GM13977 (cell line): ENCODE measurements at places on chromosomes 4 and X.

GRCh38 chr4:121070274-121070673 lies 2.1 kb downstream of the NDNF start:
- DNase-seq = no peak

DNA sequence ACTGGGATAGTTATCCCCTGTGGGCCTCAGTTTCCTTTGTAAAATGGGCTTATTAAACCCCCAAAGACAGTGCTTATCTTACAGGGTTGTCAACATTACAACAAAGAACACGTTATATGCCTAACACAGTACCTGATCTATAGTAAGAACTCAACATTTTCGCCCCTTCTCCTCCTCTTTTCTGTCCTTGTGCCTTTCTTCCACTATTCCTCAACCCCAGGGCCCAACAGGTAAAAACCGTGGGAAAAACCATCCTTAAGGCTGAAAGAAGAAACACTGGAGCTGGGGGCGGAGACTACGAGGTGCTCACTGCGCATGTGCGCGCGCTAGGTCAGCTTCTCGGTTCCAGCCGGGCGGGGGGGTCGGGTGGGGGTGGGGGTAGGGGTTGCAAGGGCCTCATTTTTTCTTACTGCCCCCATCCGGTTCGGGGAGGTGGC lies 426 bp upstream of the XIAP start:
- no peak for DNase-seq

DNA sequence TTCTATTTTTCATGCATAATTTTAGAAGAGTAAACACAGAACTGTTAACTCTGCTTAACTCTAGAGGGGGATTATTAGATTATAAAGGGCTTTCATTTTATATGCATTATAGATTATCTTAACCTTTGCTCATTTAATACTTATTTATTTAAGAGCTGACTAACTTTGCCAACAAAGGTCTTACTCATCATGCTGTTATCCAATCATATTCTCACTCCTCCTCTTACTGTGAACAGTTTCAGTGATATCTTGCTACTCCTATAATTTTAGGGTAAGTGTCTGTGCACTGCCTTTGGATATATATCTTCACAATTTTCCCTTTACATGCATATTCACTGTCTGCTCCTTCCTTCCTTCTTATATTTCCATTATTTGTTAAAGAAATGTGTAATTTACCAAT lies 1814.9 kb downstream of the STIM2 start:
- no peak for DNase-seq

GRCh38 chr4:20126906-20127305 lies 124.8 kb upstream of the SLIT2 start:
- DNase-seq = no peak

DNA sequence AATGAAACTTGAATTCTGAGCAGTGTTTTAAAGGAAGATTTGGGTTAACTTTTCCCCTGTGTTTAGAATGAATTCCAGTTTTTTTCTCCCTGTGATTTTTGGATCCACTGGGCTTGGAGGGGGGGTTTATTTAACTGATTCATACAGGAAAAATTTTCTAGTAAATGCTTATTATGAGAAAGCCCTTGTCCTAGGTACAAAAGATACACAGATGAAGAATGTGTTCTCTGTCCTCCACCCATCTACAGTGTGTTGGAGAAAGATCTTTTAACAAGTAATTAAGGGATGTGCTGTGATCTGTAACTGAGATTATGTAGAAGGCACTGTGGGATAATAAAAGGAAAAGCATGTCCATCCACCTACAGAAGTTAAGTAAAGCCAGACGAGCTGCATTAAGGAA lies 103.9 kb downstream of the STIM2 start:
- no peak for DNase-seq

DNA sequence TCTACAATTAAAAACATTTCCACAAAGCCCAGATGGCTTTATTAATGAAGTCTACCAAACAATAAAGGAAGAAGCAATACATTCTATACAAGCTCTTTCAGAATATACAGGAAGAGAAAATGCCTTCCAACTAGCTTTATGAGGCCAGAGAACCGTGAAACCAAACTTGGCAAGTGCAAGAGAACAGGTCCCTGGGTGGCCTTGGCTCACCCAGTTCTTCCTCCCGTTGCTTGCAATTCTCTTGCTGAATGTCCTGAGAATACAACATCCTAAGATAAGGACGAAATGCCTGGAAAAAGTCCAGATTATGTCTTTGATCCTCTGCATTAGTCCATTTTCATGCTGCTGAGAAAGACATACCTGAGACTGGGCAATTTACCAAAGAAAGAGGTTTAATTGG lies 204.9 kb downstream of the MAD2L1 start:
- DNase-seq = no peak

DNA sequence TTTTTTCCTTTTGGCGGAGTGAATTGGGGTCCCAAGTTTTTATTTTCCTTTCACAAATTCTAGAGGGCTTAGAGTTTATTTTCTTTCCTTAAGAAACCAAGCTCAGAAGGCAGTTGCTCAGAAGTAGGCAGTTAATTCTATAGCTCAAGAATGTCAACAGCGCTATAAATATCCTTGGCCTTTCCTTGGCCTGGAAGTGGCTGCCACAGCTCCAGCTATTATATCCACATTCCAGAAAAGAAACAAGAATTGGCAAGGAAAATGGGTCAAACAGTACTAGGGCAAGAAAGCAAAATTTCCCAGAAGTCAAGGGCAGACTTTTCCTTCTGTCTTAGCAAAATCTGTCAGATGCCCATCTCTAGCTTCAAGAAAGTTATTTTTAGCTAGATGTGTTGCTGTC lies 31.0 kb downstream of the SLC10A6 start:
- no peak for DNase-seq

- no peak for DNase-seq
Observed at GRCh38 chr4:120509222-120509621, 413.3 kb downstream of the PRDM5 start.

GRCh38 chrX:37825215-37825842 lies 22.0 kb downstream of the DYNLT3 start:
- DNase-seq = no peak

DNA sequence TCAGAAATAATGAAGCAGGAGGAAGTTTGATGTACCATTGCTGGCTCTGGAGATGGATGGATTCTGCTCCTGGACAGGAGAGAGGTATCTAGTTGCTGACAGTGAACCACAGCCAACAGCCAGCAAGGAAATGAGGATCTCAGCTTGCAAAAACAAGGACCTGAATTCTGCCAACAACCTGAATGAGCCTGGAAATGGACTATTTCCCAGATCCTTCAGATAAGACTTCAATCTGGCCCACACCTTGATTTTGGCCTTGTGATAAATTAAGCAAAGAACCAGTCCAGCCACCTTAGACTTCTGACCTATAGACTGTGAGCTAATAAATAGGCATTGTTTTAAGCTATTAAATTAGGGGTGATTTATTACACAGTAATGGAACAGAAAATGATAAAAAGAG lies 220.3 kb downstream of the ADAMTS3 start:
- no peak for DNase-seq

- no peak for DNase-seq
Observed at GRCh38 chr4:95505151-95505550, 43.6 kb downstream of the UNC5C start.

DNA sequence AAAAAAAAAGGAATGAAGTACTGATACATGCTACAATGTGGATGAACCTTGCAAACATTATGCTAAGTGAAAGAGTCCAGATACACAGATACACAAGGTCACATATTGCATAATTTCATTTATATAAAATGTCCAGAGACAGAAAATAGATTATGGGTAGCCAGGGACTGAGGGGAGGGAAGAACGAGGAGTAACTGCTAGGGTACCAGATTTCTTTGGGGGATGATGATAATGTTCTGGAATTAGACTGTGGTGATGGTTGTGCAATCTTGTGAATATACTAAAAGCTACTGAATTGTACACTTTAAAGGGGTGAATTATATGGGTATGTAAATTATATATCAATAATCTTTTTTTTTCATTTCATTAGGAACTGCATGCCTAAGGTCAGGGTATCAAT lies 20.8 kb upstream of the AP1AR start:
- no peak for DNase-seq

GRCh38 chrX:136863826-136864225 lies 16.7 kb downstream of the RBMX start:
- DNase-seq = no peak

DNA sequence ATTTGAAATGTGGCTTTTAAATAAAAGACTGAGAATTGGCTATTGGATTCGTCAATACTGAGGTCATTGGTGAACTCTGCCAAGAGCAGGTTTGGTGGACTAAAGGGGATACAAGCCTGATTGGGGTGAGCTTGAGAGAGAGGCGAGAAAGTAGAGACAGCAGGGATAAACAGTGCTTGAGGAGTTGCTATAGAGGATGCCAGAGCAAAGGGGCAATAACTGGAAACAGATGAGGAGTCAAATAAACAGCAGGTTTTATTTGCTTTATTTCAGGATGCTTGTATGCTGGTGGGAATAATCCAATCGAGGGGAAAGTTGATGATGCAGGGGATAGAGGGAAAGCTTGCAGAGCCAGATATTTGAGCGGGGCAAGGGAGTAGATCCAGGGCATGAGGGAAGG lies 24.0 kb upstream of the ANXA3 start:
- no peak for DNase-seq

DNA sequence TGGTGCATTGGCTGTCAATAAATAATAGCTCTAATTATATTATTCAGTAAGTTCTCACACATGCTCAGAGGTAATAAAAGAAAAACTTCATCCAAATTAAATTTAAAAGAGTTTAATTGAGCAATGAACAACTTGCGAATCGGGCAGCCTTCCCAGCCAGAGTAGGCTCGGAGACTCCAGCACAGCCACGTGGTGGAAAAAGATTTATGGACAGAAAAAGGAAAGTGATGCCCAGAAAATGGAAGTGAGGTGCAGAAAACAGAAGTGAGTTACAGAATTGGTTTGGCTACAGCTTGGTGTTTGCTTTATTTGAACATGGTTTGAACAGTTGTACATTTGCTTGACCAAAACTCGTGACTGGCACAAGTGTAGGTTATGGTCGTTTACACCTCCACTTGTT lies 13.6 kb upstream of the BOD1L1 start:
- DNase-seq = no peak

GRCh38 chrX:104137496-104137895 lies 19.3 kb downstream of the SLC25A53 start:
- no peak for DNase-seq

DNA sequence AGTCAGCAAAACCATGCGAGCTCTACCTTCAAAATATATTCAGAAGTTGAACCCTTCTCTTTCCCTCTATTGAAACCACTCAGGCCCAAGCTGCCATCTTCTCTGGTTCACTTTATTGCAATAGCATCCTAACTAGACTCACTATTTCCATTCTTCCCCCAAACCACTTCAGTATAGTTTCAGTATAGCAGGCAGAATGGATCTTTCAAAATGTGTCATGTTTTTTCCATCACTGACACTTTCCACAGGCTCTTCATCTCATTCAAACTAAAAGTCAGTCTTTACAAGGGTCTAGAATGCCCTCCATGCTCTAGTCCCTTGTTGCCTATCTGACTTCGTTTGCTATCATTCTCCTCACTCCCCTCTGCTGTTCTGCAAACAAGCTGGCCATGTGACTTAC lies 274.4 kb downstream of the IDS start:
- no peak for DNase-seq

GRCh38 chr4:124703154-124703553 lies 9.4 kb downstream of the ANKRD50 start:
- DNase-seq = no peak

GRCh38 chr4:7781366-7781765 lies 158.3 kb downstream of the AFAP1 start:
- DNase-seq = no peak

DNA sequence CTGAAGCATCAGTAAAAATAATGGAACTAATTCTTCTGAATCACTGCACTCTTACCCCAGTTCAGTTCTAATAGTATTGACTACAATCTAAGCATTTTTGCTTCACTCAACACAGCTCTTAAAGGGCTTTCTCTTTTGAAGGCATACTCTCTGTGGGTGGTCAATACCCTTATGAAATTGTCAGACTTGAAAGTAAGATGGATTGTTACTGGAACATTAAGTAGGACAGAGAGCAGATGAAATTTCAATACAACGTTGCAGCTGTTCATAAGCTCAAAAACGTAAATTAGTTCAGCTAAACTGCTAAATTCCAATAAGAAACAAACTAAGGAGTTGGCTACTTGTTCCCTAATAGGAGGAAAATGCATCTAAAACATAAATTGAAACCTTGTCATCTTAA lies 352.3 kb upstream of the TENM3 start:
- no peak for DNase-seq

- no peak for DNase-seq
Observed at GRCh38 chr4:25535278-25535677, 120.4 kb upstream of the SLC34A2 start.

GRCh38 chrX:111352424-111352823 lies 59.6 kb downstream of the DCX start:
- no peak for DNase-seq

- DNase-seq = no peak
Observed at GRCh38 chr4:15654593-15655222, 449 bp downstream of the FBXL5 start.

DNA sequence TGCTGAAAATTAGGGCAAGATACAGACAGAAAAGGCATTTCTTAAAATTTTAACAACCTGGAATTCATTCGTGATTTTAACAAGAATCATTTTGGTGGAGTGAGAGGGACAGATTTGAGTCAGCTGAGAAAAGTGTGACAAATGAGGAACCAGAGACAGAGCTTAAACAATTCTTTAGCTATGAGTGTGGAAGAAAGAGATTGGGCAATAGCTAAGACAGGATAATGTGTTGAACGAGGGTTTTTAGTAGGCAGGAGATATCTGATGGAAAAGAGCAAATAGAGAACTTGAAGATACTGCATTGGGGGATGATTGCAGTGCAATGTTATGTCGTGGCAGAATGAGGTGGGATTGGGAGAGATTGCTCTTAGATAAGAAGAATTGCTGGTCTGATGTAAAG lies 164.2 kb upstream of the SPRY1 start:
- DNase-seq = no peak

DNA sequence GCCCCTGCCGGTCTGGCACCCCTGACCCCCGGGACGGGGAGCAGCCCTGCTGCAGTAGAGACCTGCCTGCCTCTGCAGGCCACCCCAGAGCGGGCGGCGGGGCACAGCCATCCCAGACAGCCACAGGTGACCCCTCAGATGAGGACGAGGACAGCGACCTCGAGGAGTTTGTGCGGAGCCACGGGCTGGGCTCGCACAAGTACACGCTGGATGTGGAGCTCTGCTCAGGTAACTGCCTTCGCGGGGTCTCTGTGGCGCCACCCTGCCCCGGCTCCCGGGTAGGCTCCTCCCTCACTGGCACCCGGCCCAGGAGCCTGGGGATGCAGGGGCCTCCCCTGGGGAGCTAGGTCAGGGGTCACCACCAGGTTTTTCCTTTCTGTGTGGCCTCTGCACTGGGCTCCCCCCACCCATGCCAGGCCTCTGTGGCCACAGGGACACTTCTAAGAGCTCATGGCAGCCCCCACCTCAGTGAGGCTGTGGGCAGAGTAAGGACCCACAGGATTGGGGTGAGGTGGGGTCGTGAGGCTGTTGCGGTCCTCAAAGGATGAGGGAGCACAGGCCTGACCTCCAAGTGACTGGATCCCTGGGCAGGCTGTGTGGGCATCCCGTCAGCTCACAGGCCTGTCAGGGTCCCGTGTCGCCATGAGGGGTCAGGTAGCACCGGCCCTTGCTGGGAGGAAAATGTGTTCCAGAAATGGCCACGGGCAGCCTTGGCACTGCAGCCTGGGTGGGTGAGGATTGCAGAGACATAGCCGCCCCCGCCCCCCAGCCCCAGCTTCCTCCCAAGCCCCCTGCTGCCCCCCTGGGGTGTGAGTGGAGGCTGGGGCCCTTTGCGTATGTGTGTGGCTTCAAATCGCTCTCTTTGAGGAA lies 6.4 kb downstream of the UVSSA start:
- no peak for DNase-seq
